ENCODE measurements at places on chromosomes 16 and 17.

DNA sequence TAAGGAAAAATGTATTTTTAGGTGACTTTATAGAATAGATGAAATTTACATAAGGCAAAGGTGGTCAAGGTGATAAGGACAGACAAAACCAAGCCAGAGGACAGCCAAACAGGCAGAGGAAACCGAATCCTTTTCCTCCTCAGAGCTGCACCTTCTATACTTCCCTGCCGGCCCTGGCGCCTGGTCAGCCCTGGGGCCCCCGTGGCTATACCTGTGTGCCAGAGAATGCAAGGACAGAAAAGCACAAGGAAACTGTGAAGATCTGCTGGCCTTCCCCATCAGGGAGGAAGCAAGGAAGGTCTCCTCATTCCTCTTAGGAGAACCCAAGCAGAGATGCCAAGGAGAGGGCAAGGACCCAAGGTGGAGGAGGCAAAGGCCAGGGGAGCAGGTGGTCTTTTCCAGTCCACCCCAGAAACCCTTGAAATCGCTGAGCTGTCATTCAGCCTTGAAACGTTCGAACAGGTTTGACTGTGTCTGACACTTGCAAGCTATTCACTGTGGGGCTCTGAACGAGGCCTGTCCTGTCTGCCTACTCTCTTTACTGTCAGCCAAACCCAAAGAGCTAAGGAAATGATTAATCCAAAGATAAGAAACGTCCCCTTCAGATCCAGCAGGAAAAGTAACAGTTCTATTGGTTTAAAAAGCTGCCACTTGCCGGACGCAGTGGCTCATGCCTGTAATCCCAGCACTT is 114.4 kb downstream of the XYLT1 start:
- no peak for DNase-seq

DNA sequence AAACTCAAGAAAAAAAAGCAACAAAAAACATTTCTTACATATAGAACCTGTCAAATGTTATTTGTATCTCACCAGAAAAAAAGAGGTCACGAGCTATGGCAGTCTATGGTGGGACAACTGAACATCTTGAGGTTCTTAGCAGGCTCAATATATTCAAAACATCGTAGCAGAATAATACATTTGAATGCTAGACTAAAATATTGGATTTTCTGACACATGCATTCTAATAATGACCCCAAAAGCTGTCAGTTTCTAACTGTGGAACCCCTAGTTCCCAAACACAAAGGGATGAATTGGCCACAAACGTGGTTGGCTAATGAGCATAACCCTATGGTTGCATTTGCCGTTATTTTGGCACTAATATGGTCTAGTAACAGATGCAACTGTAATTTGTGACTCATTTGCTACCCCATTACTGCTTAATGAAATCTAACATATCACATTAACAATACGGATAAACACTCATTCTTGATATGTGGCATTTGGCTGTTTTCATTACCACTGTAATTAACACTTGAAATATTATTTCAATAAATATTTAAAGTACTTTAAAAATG is 81.2 kb downstream of the TOX3 start:
- DNase-seq, result no peak

GRCh38 chr17:21283482-21284318 is 811 bp upstream of the MAP2K3 start:
- no peak for DNase-seq

DNA sequence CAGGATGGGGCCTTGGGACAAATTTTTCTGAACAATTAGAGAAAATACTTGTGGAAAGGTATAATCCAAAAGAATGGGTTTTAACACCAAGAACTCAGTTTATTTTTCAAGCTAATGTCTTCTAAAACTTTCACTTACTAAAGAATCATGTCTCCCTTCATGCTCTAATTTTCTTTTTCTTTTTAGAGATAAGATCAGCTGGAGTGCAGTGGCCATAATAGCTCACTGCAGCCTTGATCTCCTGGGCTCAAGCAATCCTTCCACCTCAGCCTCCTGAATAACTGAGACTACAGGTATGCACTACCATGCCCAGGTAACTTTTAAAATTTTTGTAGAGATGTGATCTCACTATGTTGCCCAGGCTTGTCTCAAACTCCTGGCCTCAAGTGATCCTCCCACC is 5.5 kb downstream of the OR4D1 start:
- no peak for DNase-seq

DNA sequence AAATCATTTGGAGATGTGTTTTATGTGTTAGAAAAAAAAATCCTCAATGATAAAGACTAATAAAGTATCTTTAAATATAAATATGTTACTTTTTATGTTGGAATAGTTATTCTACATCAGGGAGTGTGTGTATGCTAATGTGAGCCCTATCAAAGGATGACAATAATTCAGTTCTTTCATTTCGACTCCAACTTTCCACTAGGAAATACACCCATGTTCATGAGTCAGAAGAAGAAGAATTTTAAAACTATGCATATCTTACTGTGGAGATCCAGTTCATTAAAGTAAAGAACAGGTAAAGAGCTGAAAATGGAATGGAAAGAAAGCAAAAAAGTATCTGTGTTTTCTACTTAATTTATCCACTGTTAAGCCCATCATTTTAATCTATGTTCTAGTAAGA is 399.8 kb downstream of the KCNJ2 start:
- no peak for DNase-seq

DNA sequence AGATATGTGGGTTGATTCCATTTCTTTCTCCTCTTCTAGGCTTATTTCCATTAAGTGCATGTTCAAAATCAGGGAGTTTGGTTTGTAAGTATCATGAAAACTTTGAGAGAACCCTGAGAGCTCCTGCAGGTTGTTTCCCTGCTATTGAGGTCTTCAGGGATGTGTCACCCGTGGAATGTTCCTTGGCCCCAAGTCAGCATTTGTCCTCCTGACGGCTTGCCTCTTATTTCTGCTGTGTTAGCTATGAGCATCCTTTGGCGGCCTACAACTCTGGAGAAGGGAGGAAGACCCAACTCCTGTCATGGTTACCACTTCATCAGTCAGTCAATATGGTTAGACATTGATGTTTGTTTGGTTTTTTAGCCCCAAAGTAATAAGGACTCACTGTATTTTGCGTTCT is 180.8 kb downstream of the FTO start:
- no peak for DNase-seq

GRCh38 chr16:11585460-11586377 is 1.0 kb downstream of the LITAF start:
- DNase-seq, result no peak

GRCh38 chr16:83913245-83913633 is 14.3 kb downstream of the MLYCD start:
- no peak for DNase-seq

- DNase-seq, result no peak
Observed at GRCh38 chr16:62036802-62037135, 531 bp upstream of the CDH8 start.

GRCh38 chr17:68927516-68927915 is 27.7 kb downstream of the ABCA8 start:
- DNase-seq, result no peak

GRCh38 chr17:71798701-71799100 is 322.1 kb upstream of the SOX9 start:
- no peak for DNase-seq

DNA sequence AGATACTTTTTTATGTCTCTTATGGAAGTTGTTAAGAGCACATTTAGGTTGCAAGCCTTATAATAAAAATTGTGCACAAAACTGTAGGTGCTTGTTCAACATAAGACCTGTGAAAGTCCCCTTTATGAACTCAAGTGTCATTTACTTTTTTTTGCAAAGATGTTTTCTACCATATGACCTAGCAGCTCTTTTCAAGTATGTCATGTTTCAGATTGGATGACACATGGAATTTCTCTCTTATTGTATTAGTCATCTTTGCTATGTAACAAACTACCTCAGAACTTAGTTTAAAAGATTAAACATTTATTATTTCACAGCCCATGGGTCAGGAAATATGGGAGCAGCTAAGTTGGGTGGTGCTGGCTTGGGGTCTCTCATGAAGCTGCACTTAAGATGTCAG is 57.9 kb downstream of the PHKB start:
- DNase-seq, result no peak

- no peak for DNase-seq
Observed at GRCh38 chr16:54505549-54506213, 219.1 kb upstream of the IRX3 start.

GRCh38 chr17:69147460-69147859 is 5.8 kb upstream of the ABCA6 start:
- no peak for DNase-seq

DNA sequence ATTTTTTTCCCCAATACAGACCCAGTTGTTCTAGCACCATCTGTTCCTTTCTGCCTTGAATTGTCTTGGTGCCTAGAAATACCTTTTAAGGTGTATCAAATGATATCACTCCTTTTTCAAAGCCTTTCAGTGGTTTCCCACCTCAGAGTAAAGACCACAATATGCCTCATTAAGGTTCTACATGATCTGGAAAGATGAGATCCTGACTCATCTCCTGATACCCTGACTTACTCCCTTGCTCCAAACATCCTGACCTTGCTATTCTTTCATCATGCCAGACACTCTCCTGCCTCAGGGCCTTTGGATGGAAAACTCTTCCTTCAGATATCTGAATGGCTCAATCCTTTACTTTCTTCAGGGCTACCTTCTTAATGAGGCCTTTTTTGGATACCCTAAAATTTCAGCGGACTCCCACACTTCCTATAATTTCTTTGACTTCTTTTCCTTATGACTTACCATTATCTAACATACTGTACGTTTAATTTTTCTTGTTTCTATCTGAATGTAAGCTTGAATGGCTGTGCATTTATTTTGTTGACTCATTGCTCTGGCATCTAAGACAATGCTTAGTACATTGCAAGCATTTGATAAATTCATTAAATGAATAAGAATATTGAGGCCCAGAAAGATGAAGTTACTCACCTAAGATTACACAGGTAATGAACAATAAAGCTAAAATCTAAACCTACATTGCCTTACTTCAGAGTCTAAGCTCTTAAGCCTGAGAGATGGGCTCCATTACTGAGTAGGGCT is 19.2 kb downstream of the FLOT2 start:
- no peak for DNase-seq

DNA sequence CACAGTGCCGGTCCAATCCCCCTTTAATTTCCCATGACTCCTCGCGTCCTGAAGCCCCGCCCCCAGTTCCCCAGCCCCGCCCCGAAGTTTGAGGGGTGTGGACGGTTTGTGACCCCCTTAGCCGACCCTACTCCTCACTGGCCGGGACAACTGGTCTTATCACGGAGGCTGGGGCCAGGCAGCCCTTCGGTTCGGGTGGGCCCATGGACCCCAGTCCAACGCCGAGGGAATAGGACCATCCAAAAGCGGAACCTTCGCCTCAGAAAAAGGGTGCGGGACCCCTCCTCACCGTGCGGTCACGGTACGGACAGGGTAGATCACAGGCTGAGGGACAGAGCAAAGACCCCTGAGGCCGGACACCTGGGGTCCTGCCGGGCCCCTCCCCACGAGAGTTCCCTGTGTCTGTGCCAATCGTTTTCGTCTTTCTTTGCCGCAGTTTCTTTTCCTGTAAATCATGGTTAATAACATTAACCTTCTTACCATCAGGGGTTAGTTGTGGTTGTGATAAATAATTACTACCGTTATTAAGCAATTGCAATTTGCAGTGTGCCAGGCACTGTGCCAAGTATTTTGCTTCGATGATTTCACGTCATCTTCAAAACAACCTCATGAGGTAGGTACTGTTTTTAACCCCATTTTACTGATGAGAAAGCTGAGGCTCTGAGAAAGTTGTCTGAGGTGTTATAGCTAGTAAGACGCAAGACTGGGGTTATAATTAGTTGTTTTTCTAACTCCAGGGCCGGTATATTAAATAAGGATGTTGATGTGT is 543 bp downstream of the TMUB2 start:
- no peak for DNase-seq

DNA sequence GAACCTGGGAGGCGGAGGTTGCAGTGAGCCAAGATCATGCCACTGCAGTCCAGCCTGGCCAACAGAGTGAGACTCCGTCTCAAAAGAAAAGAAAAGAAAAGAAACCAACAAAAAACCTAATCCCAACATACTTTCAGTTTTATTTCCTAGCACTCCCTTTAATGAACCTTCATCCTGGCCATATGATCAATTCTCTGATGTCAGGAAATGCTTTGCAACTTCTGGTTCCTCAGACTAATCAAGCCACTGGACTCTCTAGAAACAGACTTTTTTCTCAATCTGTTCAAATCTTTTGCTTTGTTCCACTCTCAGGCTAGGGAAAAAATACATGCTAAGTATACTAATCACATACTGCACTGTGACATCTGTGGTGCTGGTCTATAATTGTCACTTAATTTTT is 13.4 kb upstream of the PSMC3IP start:
- DNase-seq, result no peak

GRCh38 chr17:9427465-9428315 is 147.9 kb downstream of the STX8 start:
- DNase-seq, result no peak

- no peak for DNase-seq
Observed at GRCh38 chr17:2084766-2085647, 30.1 kb downstream of the HIC1 start.

DNA sequence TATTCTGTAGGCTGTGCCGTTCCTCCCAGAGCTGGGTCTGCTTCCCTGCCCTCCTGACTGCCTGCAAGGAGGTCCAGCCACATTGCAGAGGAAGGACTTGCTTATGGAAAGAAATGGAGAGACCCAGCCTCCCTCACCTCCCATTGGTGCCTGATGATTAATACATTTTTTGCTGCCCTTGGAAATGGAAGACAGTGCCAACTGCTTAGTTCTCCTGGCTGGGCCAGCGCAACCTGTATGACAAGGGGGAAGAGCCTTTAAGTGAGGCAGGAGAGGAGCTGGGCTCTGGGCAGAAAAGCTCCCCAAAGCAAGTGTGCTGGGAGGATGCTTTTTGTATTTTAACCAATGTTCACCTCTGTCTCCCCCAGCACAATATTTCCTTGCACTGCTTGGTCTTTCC is 238.5 kb downstream of the SOX9 start:
- DNase-seq, result no peak

DNA sequence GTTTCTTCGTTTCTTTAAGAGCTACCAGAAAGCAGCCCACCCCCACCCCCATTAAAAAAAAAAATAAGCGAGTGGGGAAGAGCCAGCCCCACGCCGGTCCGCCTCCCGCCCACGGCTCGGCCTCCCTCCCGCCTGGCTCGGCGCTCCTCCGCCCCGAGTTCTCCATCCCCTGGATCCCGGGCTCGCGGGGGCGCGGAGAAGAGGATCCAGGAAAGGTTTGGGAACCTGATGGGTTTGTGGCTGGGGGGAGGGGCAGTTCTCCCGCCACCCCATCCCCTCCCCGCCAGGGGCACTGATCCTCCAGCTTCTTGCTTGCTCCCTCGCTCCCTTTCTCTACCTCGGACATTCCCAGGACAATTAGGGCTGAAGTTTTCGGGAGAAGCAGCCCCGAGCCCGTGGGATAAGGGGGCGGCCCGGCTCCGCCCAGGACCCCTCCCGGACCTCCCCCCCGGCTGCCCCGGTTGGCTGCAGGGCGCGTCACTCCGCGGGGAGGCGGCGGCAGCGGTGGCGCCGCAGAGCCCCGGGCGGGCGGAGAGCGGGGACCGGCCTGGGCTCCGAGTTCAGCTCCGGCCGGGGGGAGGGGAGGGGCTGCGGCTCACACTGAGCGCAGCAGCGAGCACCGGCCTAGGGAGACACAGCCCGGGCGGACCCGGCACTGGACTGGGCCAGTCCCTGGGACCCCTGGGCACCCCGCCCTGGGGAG is 1.0 kb upstream of the SALL1 start:
- DNase-seq, result no peak
